ENCODE measurements at places on chromosomes 3 and 15.

GRCh38 chr15:92968926-92969651 is 69.0 kb downstream of the CHD2 start:
- no peak for DNase-seq

DNA sequence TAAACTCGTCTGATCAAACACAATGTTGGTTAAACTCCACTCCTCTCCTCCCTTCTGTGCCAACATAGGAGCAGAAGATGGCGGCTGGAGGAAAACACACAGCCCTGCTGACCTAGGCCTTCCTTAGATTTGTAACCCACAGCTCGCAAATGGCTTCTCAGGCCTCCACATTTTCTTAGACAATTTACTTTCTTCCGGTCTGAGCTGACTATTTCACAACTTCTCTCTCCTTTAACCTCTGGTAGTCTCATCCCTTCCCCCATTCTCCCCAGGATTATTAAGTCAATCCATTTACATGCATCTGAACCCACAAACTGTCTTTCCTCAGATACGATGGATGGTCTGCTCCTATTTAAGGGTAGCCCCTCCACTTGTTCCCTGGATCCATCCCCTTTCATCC is 25.7 kb upstream of the ULK4 start:
- no peak for DNase-seq

GRCh38 chr3:133047980-133048379 is 9.8 kb downstream of the TMEM108 start:
- no peak for DNase-seq

GRCh38 chr3:175606650-175607318 is 747.6 kb downstream of the NAALADL2 start:
- DNase-seq: no peak

- DNase-seq: no peak
These were observed 486 bp downstream of the LSG1 start for GRCh38 chr3:194671511-194671899.

DNA sequence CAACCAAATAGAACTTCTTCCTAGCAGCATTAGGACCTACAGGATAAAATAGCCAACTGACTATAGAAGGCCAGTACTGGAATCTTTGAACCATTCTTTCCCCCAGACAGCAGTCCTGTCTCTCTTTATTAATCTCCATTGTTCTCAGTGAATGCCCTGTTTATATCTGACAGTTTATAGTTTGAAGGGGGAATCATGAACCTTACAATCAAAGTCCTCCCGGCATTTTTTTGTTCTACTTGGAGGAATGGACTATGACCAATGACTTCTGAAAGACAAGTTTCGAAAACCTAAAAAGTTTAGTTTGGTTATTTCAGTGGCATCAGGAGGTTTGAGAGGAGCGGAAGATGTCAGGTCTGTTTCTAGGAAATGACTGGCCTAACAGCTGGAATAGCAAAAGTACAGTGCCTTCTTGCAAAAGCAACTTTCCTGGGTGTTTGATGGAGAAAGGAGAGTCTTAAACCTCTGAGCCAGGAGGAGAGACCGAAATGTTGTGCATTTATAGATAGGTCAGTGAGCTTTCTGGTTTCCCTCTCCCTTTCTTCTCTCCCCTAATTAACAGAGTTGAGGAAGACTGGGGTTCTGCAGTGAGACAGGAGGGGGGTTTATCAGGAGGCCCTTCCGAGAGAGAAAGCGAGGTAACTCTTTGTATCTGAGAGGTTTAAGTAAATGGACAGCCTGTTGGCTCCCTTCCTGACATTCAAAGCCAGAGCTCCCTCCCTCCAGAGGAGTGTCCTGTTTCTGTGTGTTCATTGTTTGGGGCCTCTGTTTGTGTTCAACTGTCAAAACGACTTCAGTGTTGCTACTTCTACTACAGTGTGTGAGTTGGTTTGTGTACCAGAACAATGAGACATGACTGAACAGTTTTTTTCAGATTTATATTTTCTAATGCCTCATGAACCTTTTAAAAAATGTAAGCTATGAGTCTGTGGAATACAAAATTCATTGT is 383.0 kb upstream of the RARB start:
- no peak for DNase-seq

GRCh38 chr15:51313074-51313393 is 25.4 kb downstream of the CYP19A1 start:
- no peak for DNase-seq

- DNase-seq: no peak
These were observed 6.3 kb downstream of the PDZRN3 start for GRCh38 chr3:73618461-73618860.

DNA sequence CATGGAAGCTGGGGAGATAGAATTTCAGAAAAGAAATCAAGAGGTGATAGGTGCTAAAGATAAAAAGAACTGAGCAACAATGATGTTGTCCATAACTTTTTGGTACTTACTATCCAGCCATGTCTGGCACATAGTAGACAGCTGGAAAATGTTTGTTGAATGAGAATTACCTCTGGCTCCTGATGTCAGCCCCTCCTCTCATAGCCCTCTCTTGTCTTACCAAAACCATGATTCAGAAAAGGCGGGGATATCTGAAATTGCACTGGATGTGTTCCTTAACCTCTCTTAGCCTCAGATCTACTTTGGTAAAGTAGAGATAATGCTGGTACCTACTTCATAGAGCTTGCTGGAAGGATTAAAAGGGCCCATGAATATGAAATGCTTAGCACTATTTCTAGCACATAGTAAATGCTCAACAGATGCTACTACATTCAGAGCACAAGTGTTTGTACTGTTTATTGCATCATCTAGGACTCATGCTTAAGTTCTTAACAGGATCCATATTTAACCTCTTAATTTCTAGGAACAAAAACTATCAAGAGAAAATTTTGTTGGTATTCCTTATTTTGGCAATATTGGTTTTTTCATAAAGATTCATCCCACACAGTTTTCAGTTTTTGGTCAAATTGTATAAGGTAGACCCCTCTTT is 780.9 kb upstream of the LMCD1 start:
- DNase-seq: no peak

DNA sequence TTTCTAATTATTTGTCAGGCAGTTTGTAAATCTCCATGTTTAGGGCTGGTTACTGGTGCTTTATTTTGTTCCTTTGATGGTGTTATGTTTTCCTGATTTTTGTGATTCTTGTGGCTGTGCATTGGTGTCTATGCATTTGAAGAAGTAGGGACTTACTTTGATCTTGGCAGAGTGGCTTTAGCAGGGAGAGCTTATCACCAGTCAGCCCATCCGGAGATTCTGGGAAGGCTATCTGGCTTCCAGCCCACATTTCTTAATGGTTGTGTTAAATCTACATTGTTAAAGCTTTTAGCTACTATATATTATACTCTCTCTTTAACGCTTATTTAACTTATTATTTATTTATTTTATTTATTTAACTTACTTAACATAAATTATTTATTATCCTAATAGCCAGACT is 35.1 kb downstream of the FBXL2 start:
- DNase-seq: no peak
